ENCODE measurements at places on chromosomes 1 and 21.

GRCh38 chr1:116159177-116159576 is 48.0 kb downstream of the MAB21L3 start:
- DNase-seq = no peak

GRCh38 chr1:30414086-30414850 is 309.1 kb downstream of the MATN1 start:
- DNase-seq = no peak

- no peak for DNase-seq
Measured at GRCh38 chr1:230976825-230977747, 1.6 kb downstream of the TTC13 start.

DNA sequence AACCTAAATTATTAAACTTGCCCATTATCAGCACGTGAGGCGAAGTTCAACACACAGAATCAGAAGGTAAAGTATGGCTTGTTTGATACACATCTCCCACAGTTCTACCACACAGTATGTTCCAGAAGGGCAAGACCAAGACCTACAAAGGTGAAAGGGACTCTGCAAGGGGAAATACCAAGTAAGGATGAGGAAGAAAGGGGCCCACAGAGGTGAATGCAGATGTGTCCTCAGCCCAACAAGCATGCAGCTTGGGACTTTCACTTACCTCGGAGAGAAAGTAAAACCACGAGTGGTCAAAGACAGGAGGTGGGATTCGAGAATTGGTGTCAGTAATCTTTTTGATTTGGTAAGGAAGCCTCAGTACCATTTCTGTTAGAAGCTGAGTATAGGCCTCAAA is 85.8 kb downstream of the UBR4 start:
- no peak for DNase-seq

GRCh38 chr1:62439652-62440371 is 3.0 kb downstream of the USP1 start:
- no peak for DNase-seq

DNA sequence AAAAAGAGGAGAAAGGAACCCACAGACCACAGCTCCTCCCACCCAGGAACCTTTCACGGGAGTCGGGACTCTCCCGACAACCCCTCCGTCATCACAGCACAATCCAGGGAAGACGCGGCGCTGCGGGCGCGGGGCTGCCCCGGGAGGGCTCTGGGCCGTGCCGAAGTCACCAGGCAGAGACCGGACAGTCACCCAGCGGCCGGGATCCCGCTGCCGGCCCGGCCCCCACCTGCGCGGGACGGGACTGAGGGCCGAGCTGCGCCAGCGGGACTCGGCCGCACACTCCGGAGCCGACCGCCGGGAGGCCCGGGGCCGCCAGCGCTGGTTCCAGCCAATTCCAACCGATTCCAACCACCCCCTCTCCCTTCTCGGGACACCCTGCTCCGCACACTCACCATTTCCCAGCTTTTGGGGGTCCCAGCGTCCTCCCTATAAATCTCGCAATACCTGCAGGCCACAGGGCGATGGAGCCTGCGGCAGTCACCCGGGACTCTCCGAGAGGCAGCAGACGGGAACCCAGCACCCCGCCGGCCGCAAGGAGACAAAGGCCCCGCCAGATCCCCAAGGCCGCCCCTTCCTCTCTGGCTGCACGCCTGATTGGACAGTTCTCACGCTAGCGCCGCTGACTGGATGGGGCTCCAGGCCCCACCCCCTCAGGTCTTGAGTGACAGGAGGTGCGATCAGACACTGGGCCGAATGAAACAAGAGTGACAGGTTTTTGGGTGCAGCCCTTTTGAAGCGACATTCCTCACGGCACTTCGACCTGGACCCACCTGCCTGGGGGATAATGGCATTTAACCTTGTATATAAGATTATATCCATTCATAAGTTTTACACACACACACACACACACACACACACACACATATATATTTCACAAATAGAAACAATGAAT is at the start of gene ZNF695:
ZNF695 (minus strand) TSS at position 547 of the 895 bp plus-strand sequence; CDS start at position 398, 149 bp downstream.
- DNase-seq = peak; percentile 99

- DNase-seq = no peak
Measured at GRCh38 chr1:17744666-17745478, 10.3 kb upstream of the ACTL8 start.

All from NCI-H2081 (cell line).